ENCODE measurements at places on chromosomes 1 and 21.

DNA sequence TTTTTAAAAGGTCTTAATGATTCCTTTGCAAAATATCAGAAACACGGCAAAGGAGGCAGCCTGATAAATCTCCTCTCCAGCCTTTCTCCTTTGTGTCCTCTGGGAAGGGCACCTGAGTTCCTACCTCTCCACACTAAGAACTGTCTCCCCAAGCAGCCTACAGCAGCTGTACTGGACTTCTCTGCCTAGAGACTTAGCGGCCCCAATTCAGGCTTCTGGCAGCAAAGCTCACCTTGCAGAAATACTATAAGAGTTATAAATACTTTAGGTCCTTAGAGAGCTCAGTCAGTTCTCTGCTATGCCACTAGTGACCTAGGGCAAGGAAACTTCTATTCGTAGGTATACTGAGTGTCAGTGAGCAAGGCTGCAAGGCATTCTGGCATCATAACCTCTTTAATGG is 33.9 kb downstream of the LRRC52 start:
- no peak for DNase-seq

DNA sequence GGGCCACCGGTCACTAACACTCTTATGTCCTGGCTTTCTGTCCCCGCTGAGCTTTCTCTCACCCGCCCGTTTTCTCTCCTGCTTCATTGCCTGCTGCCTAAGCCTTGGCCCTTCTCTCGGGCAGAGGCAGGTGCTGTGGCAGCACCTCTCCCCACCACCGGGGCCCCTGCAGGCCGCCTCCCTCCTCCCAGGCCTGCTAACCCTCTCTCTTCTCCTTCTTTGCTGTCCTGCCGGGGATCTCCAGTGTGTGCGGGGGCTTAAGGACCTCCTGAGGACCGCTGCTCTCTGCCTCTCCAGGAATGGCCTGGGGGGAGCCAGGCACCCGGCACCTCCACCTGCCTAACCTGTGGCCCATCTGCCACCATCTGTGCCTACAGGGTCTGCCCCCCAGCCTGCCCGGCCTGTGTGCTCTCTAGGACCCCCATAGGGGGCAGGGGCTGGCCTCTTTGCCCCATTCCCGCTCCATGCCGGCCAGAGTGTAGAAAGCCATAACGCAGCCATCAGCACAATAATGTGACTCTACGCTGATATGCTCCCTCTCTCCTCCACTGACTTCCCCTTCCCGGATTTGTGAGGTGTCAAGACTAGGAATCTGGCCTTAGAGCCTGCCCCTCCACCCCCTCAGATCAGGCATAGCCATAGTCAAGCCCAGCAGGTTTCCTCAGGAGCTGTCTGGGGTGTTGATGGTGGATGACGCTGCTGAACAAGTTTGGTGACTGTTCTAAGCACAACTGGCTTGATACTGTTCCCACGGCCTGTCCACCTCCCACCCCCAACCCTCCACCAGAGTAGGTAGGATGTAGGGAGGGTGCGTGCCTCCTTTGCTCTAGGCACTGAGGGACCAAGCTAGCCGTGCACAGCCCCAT is 6.1 kb upstream of the SFN start:
- DNase-seq = no peak

- no peak for DNase-seq
Measured at GRCh38 chr1:154611150-154611862, 3.3 kb upstream of the ADAR start.

DNA sequence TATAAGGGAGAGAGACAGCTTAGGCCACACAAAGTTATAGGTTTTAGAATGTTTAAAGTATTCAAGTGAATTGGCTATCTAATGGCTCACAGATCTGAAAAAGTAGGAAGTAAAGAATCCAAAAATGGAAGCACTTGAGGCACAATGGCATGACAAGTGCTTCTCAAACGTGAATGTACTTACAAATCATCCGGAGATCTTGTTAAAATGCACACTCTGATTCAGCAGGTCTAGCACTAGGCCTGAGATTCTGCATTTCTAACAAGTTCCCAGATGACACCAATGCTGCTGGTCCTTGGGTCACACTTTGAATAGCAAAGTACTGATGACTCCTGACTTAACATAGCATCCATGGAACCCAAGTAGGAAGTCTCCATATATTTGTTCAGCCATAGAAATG is 20.9 kb upstream of the AGL start:
- DNase-seq = no peak

Data from stimulated activated CD4-positive, alpha-beta T cell treated with anti-CD3 and anti-CD28 coated beads, TNF-alpha, amount 100 ng/mL, for 48 hours (primary cell).